ENCODE measurements at places on chromosomes 5 and 9.

DNA sequence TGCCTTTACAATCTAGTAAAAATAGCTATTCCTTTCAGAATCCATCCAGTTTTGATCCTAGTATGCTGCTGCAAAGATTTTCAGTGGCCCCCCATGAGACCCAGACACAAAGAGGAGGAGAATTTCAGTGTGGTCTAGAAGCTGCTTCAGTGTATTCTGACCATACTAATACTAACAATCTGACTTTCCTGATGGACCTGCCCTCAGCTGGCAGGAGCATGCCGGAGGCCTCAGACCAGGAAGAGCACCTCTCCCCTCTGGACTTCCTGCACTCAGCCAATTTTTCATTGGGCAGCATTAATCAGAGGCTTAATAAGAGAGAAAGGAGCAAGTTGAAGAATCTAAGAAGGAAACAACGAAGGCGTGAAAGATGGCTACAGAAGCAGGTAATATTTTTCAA is 48.5 kb downstream of the RNF180 start:
- no peaks in the 10 kb centered on the region for H3K36me3 ChIP-seq
- H3K27me3 ChIP-seq: no peaks in the 10 kb centered on the region
- no peaks in the 10 kb centered on the region for H3K4me1 ChIP-seq

DNA sequence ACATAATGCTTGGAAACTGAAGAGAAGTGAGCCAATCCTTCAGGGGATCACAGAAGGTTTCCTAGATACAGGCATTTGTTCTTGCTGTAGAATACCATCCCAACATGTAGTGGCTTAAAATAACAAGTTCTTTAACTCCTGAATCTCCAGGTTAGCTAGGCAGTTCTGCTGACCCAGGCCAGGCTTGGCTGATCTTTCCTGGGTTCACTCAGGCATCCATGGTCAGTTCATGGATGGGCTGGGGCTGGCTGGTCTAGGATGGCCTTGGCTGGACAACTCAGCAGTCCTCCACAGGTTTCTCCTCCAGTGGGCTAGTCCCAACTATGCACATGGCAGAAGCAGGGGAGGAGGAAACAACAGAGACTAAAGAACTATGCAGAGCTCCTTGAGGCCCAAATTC is 37.4 kb upstream of the DENND1A start:
- H3K36me3 ChIP-seq: no peaks in the 10 kb centered on the region
- no peaks in the 10 kb centered on the region for H3K4me1 ChIP-seq
- no peak for DNase-seq
- no peak overlapping the region for H3K27ac ChIP-seq
- H3K4me3 ChIP-seq: no peak overlapping the region

- peak overlapping the region; percentile 98 for H3K27ac ChIP-seq
- DNase-seq: peak; percentile 59
- H3K36me3 ChIP-seq: peaks cover 21% of the 10 kb centered on the region
- peaks cover 11% of the 10 kb centered on the region for H3K27me3 ChIP-seq
- H3K4me3 ChIP-seq: peak overlapping the region; percentile 77
- H3K4me1 ChIP-seq: peaks cover 73% of the 10 kb centered on the region
Measured at GRCh38 chr5:159337016-159337955, 7.0 kb upstream of the IL12B start.

- peaks cover 34% of the 10 kb centered on the region for H3K36me3 ChIP-seq
- no peak overlapping the region for H3K4me3 ChIP-seq
- DNase-seq: no peak
- H3K27ac ChIP-seq: no peak overlapping the region
- peaks cover 60% of the 10 kb centered on the region for H3K4me1 ChIP-seq
Measured at GRCh38 chr5:134136221-134136631, 21.7 kb downstream of the TCF7 start.

DNA sequence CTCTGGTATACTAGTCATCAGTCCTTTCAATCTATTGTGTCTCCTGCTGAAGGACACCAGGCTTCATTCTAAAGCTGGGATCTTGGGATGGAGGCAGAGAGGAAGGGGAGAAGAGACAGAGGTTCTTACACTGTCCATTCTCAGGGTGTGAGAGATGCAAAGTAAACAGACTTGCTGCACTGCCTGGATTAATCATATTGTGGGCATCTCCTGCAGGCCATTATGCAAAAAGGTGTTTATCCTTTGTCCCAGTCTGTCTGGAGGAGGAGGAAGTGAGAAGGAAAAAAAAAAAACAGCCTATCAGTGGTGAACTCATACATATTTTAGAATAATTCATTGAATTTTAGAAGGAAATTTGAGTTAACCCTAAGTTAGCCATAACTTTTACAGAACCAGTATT is 92.9 kb upstream of the TNPO1 start:
- no peaks in the 10 kb centered on the region for H3K4me1 ChIP-seq

DNA sequence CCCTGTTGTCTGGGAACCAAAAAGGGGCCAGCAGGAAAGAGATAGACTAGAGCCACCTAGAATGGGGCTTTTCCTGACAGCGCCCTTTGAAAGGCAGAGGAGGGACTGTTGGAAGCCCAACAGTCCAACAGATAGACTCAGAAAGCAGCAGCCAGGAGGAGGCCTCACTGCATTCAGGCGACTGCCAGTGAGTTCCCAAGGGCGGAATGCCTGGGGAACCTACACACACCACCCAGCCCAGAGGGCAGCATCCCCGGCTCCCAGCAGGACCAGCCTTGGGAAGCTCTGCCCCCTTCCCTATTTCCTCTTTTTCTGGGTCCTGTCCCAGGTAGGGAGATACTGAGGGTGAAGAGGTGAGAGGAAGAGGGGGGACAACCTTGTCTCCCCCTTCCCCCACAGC is 192.4 kb upstream of the KLF4 start:
- no peaks in the 10 kb centered on the region for H3K27me3 ChIP-seq
- no peaks in the 10 kb centered on the region for H3K36me3 ChIP-seq
- no peak overlapping the region for H3K4me3 ChIP-seq
- H3K4me1 ChIP-seq: no peaks in the 10 kb centered on the region

DNA sequence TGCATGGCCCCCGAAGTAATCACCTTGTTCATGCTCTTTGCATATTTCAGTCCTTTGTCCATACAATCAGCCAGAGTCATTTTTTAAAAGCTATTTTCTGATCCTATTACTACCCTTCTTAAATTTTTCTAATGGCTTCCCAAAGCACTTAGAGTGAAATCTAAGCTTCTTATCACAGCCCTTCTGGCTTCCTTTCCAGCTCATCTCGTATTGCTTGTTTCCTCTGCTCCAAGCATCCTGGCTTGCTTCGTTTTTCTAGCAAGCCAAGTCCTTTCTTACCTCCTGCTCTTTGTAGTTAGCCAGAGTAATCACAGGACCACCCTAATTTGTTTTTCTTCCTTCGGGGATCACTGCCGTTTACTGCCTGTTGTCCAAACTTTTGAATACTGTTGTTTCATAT is 453.3 kb downstream of the KIF4B start:
- H3K27me3 ChIP-seq: no peaks in the 10 kb centered on the region
- H3K4me1 ChIP-seq: no peaks in the 10 kb centered on the region
- H3K27ac ChIP-seq: no peak overlapping the region
- H3K4me3 ChIP-seq: no peak overlapping the region
- no peak for DNase-seq
- no peaks in the 10 kb centered on the region for H3K36me3 ChIP-seq

- no peaks in the 10 kb centered on the region for H3K36me3 ChIP-seq
- H3K27me3 ChIP-seq: peaks cover 11% of the 10 kb centered on the region
- no peak for DNase-seq
Measured at GRCh38 chr5:145920542-145921210, 15.7 kb upstream of the SH3RF2 start.

DNA sequence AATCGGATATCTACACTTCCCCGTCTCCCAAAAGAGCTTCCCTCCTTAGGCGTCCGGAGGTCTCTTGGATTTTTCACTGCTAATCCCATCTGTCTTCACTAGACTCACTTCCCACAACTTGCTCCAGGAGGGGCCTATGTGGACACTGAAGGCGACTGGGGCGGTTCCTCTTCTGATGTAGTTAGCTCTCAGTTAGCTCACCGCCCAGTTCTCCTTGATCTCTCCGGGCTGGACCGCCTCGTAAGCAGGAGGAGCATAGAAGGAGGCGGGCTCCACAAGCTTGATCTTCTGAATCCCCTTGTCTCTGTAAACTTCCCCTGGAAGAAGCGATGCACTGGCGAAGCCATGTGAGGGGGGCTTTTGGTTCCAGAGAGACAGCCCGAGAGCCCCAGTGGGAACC is 112.0 kb upstream of the SELENOP start:
- peaks cover 19% of the 10 kb centered on the region for H3K27me3 ChIP-seq
- H3K4me1 ChIP-seq: no peaks in the 10 kb centered on the region
- H3K36me3 ChIP-seq: no peaks in the 10 kb centered on the region

DNA sequence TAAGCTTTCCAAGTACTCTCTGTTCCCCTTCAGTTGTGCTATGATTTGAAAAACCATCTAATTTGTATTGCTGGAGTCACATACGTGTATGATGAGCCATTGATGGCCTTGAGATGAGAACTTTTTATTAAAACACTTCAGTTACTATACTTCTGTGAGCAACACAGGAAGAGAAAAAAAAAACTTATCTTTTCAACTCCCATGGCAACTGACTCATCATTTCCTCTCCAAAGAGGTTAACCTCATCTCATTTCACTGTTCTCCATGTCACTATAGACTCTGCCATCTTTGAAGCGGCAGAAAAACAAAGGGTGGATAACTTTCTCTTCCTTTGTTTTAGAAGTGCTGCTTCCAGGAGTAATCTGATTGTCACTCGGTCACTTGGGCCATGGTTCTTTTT is 104.3 kb upstream of the PCSK1 start:
- peaks cover 5% of the 10 kb centered on the region for H3K36me3 ChIP-seq
- peak overlapping the region; percentile 51 for H3K4me3 ChIP-seq
- peak; percentile 55 for DNase-seq
- peak overlapping the region; percentile 85 for H3K27ac ChIP-seq
- H3K27me3 ChIP-seq: peaks cover 10% of the 10 kb centered on the region

GRCh38 chr9:130143279-130143893 is 28.8 kb upstream of the NCS1 start:
- H3K27me3 ChIP-seq: peaks cover 27% of the 10 kb centered on the region
- peaks cover 9% of the 10 kb centered on the region for H3K36me3 ChIP-seq
- H3K27ac ChIP-seq: no peak overlapping the region
- no peak for DNase-seq
- peaks cover 18% of the 10 kb centered on the region for H3K4me1 ChIP-seq

DNA sequence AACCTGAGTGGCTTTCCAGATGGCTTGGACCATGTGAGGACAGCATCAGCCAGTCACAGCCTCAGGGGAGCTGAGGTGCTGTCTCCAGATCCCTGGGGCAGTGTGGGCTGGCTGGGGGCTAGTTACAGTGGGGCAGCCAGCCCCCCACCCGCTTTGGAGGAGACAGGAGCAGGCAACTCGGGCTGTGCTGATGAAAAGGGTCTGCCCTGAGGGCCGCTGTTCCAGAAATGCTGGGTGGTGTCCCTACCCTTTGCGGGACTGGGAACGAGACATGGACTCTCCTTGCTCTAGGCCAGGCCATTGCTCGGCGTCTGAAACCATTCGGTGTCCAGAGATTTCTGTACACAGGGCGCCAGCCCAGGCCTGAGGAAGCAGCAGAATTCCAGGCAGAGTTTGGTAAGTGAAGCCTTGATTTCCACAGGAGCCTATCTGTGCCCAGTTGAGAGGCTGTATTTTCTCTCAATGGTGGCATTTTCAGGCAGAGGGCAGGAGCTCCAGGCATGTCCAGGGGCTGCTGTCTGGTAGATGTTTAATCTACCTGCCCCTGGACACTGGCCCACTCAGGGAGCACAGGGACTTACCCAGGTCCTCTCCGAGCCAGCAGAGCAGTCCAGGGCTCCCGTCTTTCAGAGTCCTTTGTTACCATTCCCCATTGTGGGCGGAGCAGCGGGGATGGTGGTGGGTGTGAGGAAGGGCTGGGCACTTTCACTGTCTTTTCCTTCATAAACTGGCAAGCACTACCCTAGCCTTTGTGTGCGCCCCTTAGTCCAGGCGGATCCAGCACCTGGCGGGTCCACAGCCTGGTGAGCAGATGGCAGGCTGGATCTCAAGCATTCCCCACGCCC is 7.2 kb downstream of the GRHPR start:
- peaks cover 5% of the 10 kb centered on the region for H3K4me1 ChIP-seq
- H3K27me3 ChIP-seq: no peaks in the 10 kb centered on the region
- peaks cover 11% of the 10 kb centered on the region for H3K36me3 ChIP-seq
- no peak for DNase-seq
- H3K4me3 ChIP-seq: no peak overlapping the region

DNA sequence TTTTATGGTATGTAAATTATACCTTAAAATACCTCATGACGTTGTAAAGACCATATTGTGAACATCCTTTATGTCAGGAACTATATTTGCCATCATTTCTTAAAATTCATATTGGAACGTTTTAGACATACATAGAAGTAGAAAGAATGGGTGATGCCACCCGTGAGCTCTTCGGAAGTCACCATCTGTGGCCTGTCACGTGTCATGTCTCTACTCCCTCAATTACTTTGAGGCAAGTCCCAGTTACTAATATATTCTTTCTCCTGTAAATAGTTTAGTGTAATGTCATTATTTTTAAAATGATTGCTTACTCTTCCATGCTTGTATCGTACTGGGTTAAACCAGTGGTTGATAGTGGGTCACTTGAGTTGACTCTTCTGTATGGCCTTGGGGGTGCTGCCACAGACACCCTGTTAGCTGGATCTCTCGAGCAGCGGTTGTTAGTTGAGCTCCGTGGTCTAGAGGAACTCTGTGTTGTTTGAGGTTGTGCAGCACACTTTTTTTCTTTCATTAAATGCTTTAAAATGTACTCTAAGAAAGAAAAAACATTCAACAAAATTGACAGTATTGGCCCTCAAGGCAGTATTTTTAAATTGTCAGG is 66.2 kb downstream of the TRIO start:
- peaks cover 4% of the 10 kb centered on the region for H3K27me3 ChIP-seq
- DNase-seq: no peak
- H3K27ac ChIP-seq: no peak overlapping the region
- H3K4me3 ChIP-seq: no peak overlapping the region

DNA sequence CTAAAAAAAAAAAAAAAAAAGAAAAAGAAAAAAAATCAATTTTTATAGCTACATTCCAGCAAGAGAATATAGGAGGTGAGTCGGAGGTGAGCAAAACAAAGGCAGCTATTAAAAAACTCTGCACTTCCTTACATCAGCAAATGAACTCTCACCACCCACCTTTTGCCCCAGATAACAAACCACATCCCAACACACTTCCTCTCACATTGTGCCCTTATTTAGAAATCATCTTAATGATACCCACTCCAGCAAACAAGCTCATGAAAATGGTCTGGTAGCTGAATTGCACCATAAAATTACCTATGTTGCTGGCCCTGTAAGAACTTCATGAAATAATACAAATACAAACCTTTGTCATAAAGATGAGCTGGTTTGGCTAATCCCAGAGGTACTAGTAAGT is 82.9 kb downstream of the CEMIP2 start:
- H3K27ac ChIP-seq: peak overlapping the region; percentile 0
- peak overlapping the region; percentile 44 for H3K4me3 ChIP-seq
- H3K27me3 ChIP-seq: no peaks in the 10 kb centered on the region
- DNase-seq: peak; percentile 51
